H7 (cell line): ENCODE measurements at places on chromosomes 2 and 18. TPM values are rescaled to one million over a fixed set of nuclear protein-coding genes. Genes with fewer than 3 reads are reported as not detected.
A peak's percentile ranks its signal among the peaks of the same experiment; 100 is the strongest.

DNA sequence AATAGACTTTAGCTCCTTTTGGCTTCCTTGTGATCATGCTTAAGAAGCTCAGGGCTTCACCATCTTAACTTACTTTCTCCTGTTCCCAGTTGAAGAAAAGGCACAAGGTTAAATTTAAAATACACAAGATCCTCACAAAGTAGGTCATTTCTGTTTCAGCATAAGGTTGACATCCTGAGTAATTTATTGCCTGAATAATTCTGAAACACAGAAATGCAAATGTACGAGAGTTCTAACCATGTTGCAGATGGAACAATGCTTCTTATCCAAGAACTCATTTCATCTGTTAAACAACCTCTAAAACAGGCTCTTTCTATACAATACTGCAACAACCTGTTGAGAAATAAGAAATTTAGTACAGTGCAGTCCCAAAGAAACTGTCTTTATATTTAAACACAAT lies 395.2 kb downstream of the BCL11A start:
- no peak for DNase-seq

GRCh38 chr2:156189143-156189542 lies 143.4 kb downstream of the NR4A2 start:
- no peak for DNase-seq

- DNase-seq, result peak; percentile 70
These were observed 230.8 kb downstream of the SEPTIN10 start for GRCh38 chr2:109382951-109383350.

DNA sequence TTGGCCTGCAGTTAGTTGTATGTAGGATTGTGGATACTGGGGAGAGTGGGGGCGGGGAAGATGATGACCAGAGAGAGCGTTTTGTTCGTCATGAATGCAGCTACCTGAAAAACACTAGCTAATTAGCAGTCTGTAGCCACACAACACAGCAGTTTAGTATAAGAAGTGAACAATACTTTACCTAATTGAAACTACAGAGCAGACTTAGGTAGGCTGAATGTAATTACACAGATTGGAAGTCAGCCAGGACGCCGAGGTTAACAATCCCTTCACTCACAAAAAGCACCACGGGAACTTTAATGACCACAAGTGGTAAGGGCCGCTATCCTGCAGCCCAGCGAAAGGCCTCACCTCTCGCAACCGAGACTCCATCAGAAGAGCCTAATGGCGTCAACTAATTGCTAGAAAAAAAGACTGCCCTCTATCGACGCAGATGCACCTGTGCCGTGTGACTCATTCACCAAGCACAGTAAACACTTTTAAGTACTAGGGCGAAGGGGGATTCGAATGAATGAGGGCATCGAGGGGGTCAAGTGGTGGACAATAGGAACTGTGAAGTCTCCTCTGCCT lies 591.0 kb downstream of the ARHGAP15 start:
- DNase-seq, result peak; percentile 38

DNA sequence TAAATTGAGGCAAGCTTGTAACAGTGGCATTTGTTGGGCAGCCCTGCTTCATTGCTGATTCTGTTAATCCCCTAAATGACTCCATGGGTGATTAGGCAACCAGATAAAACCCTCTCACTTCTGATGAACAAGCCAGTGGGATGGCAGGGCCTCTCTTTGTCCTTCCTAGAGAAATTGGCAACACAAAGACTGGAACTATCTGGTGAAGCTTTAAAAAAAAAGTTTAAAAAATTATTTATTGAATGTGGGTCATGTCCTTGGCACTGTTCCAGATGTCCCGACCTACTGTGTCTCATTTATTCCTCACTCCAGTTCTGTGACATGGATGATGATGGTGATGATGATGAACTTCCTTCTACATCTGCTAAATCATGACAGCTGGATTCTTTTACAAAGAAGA lies 30.8 kb downstream of the NRP2 start:
- DNase-seq, result peak; percentile 24

- no peak for DNase-seq
These were observed 16.0 kb downstream of the TMEM177 start for GRCh38 chr2:119694845-119695521.

Gene EHD3
- total RNA-seq, result 7.3 and 8.7 TPM in 2 replicates

Gene PROM2
- total RNA-seq, result 1.1 and 1.8 TPM in 2 replicates

Gene CD207
- total RNA-seq, result not detected in 2 replicates

Gene ANKRD53
- total RNA-seq, result not detected in 2 replicates
